ENCODE measurements at places on chromosomes 1 and 21. TPM values are rescaled to one million over a fixed set of nuclear protein-coding genes. Genes with fewer than 3 reads are reported as not detected.

DNA sequence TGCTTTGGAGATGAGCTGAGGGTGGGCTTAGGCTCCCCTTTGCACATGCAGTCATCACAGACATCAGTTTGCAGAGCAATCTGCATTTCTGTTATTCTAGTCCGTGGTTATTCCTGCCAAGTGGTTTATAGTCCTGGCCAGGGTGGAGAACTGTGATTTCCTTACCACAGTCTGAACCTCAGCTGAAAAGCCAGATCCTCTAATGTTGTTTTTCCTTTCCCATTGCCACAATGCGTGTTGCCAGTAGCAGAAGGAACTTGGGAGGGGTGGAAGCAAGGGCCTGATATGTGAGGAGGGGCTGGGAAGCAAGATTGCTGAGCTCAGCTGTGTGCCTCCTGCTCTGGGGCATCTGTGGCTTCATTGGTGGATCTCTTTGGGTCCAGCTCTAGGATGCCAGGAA lies 18.0 kb upstream of the ST3GAL3 start:
- no peak overlapping the region for H3K4me3 ChIP-seq
- no peaks in the 10 kb centered on the region for H3K27me3 ChIP-seq
- peaks cover 61% of the 10 kb centered on the region for H3K36me3 ChIP-seq
- H3K27ac ChIP-seq, result no peak overlapping the region
- no peak for DNase-seq

- H3K27me3 ChIP-seq, result no peaks in the 10 kb centered on the region
- H3K4me1 ChIP-seq, result peaks cover 46% of the 10 kb centered on the region
- peak overlapping the region; percentile 95 for H3K27ac ChIP-seq
- H3K36me3 ChIP-seq, result peaks cover 38% of the 10 kb centered on the region
- peak overlapping the region; percentile 38 for H3K4me3 ChIP-seq
- DNase-seq, result peak; percentile 87
Measured at GRCh38 chr1:35505911-35506798, 51.0 kb downstream of the KIAA0319L start.

GRCh38 chr1:206872139-206872538 lies 6.7 kb downstream of the IL20 start:
- H3K27me3 ChIP-seq, result peaks cover 31% of the 10 kb centered on the region
- no peak overlapping the region for H3K27ac ChIP-seq
- no peak overlapping the region for H3K4me3 ChIP-seq
- H3K4me1 ChIP-seq, result no peaks in the 10 kb centered on the region

GRCh38 chr1:115706587-115707425 lies 61.7 kb downstream of the CASQ2 start:
- no peaks in the 10 kb centered on the region for H3K4me1 ChIP-seq
- H3K27me3 ChIP-seq, result peaks cover 18% of the 10 kb centered on the region
- no peak for DNase-seq
- H3K36me3 ChIP-seq, result no peaks in the 10 kb centered on the region
- no peak overlapping the region for H3K27ac ChIP-seq
- H3K4me3 ChIP-seq, result no peak overlapping the region

DNA sequence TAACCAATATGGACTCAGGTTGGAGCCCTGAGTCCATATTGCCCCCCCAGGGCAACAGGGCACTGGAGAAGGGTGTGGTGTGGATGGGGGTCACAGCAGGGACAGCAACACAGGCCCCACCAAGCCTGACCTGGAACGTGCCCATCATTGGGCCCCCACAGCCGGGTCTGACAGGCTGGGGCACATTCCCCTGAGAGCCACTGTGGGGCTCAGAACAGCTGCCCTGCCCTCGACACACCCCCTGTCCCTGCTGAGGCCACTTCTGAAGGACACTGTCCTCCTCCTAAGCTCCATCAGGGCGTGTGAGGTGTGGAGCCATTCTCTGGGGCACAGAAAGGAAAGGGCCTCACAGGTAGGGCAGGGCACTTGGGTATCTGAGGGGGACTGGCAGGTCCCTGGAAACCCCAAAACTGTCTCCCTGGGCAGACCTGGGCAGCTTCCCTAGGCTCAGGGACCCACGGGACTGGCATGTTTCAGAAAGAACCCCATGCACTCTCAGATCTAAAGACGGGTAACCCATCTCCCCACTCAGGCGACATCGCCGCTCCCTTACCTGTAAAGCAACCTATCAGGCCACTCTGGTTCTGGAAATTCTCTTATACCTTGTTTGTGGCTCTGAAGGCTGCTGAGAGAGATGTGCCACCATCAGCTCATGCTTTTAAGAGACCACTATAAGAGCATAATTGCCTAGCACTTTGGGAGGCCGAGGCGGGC lies 95.5 kb downstream of the DMRTB1 start:
- H3K4me3 ChIP-seq, result no peak overlapping the region
- no peaks in the 10 kb centered on the region for H3K27me3 ChIP-seq
- no peak overlapping the region for H3K27ac ChIP-seq
- no peaks in the 10 kb centered on the region for H3K36me3 ChIP-seq
- DNase-seq, result no peak
- peaks cover 10% of the 10 kb centered on the region for H3K4me1 ChIP-seq

DNA sequence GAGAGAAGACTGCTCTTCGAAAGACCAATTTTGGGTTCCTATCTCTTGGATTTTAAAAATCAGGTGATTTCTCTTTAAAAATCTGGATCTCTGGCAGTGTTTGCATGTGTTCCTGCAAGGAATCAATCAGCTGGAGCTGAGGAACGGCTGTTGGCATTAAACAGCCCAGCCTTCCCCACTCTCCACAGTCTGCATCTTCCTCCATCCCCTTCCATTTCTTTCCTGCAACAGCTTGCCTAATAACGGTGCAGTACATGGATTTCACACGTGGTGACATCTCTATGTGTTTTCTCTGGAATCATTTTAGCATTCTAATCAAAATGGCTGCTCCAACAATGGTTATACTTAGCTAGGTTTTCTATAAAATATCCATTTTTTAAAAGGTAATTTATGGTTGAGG lies 20.0 kb downstream of the RIPPLY3 start:
- H3K36me3 ChIP-seq, result no peaks in the 10 kb centered on the region
- peaks cover 6% of the 10 kb centered on the region for H3K27me3 ChIP-seq
- DNase-seq, result no peak
- H3K4me3 ChIP-seq, result no peak overlapping the region
- no peak overlapping the region for H3K27ac ChIP-seq

Gene TSPEAR
- not detected for total RNA-seq
